Thoracic aorta endothelial cell (primary cell): ENCODE measurements at places on chromosomes 5 and 9. TPM values are rescaled to one million over a fixed set of nuclear protein-coding genes. Genes with fewer than 3 reads are reported as not detected.

The GBGT1 gene
- total RNA-seq, result 12.5 and 14.1 TPM in 2 replicates

The SURF1 gene
- total RNA-seq, result 11.3 and 21.5 TPM in 2 replicates

The GGTA1 gene
- total RNA-seq, result 0.27 and 0.29 TPM in 2 replicates

The TMEM141 gene
- 42.9 and 43.6 TPM in 2 replicates for total RNA-seq

The SGCD gene
- under 0.01 TPM in 2 replicates for total RNA-seq

The ADAMTSL1 gene
- 47.3 and 59.3 TPM in 2 replicates for total RNA-seq

The NRG2 gene
- total RNA-seq, result 0.27 and 0.93 TPM in 2 replicates

The GABRP gene
- 0.27 and 0.50 TPM in 2 replicates for total RNA-seq

The SMIM33 gene
- 0.13 TPM in 1 of 2 replicates, not detected in the other for total RNA-seq

The EQTN gene
- not detected in 2 replicates for total RNA-seq

The CLIC3 gene
- total RNA-seq, result 0.14 and 0.27 TPM in 2 replicates

The PHF24 gene
- not detected in 2 replicates for total RNA-seq

The INSL6 gene
- total RNA-seq, result not detected in 2 replicates

The ERAP2 gene
- total RNA-seq, result 94.0 and 129 TPM in 2 replicates

The PRR16 gene
- 0.29 and 0.66 TPM in 2 replicates for total RNA-seq

The PDE6A gene
- total RNA-seq, result not detected in 2 replicates

The ZNG1F gene
- total RNA-seq, result 8.9 and 23.5 TPM in 2 replicates

The PDCD1LG2 gene
- 16.1 and 22.1 TPM in 2 replicates for total RNA-seq

The PDZD2 gene
- total RNA-seq, result 1.7 and 4.0 TPM in 2 replicates

The MOB3B gene
- under 0.01 and 0.29 TPM in 2 replicates for total RNA-seq

The SLIT3 gene
- 0.13 and 1.0 TPM in 2 replicates for total RNA-seq

The TRIM7 gene
- 15.1 and 15.4 TPM in 2 replicates for total RNA-seq

The ANKRD18A gene
- total RNA-seq, result 0.53 and 1.1 TPM in 2 replicates

The STPG3 gene
- total RNA-seq, result not detected in 2 replicates

The TTLL11 gene
- 3.1 and 4.3 TPM in 2 replicates for total RNA-seq

The IFNB1 gene
- not detected in 2 replicates for total RNA-seq

The NUP214 gene
- total RNA-seq, result 31.1 and 34.1 TPM in 2 replicates

The CARD6 gene
- 44.7 and 45.9 TPM in 2 replicates for total RNA-seq

The FGFR4 gene
- 1.9 and 4.2 TPM in 2 replicates for total RNA-seq

The RHOBTB3 gene
- 111 and 213 TPM in 2 replicates for total RNA-seq

The SV2C gene
- not detected in 2 replicates for total RNA-seq

The SLC46A2 gene
- not detected in 2 replicates for total RNA-seq

The TRMO gene
- 14.5 and 14.8 TPM in 2 replicates for total RNA-seq

The GABRA1 gene
- total RNA-seq, result not detected in 2 replicates

The ADGRD2 gene
- not detected in 2 replicates for total RNA-seq

The TLX3 gene
- not detected in 2 replicates for total RNA-seq
